Glomerular endothelial cell (primary cell): ENCODE measurements at places on chromosomes 13 and 19. TPM values are rescaled to one million over a fixed set of nuclear protein-coding genes. Genes with fewer than 3 reads are reported as not detected.
A peak's percentile ranks its signal among the peaks of the same experiment; 100 is the strongest.

DNA sequence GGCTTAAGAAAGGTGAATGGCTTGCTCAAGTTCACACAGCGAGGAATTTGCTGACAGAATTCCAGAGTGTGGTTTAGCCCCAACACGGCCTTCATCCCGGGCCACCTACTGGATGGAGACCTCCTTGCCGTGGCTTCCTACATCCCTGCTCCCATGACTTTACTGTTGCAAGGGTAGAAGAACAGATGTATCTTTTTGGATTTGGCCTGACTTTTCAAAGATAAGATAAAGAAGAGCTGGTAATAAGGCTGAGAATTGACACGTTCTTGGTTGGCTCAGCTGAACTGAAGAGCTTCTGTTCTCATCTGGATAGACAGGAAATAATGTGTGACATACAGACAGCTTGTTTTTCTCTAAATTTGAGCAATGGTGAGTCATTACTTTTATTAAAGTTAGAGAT is 113.1 kb downstream of the KLF5 start:
- no peak for DNase-seq

Gene C19orf12
- 25.0 and 31.9 TPM in 2 replicates for total RNA-seq

- DNase-seq, result no peak
These were observed 7.4 kb upstream of the TBXA2R start for GRCh38 chr19:3613818-3614661.

DNA sequence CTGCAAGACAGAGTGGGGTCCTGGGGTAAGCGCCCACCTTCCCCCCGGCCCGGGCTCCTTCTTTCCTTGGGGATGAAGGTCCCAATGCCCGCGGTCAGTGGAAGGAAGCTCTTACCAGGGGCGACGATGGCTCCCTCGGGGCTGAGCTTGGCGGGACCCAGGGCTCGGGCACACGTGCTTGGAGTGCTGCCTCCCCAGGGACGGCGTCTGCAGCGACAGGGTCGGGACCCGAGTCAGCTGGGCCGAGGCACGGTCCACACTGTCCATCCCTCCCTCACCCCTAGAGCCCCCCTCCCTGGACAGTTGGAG is 3.5 kb downstream of the JSRP1 start:
- DNase-seq, result no peak

DNA sequence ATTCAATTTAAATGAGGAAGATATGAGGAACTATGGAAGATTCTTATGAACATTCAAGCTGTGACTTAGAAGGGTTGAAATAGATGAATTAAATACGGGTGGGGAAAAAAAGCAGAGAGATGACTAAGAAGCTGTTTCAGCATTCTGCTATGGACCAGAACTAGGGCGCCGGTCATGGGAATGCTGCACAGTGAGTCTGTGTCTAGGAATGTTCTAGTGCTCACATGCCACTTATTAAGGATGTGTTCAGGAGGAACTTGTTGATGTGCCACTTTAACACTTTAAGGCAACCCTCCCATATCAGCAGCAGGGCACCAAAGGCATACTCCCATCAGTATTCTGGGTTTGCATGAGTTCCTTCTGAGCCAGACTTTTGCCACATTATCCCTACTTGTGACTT is 152.1 kb downstream of the POSTN start:
- DNase-seq, result no peak

- DNase-seq, result no peak
These were observed 42.2 kb upstream of the HNRNPA1L2 start for GRCh38 chr13:52599848-52600603.

GRCh38 chr13:53074114-53074513 is 45.5 kb downstream of the OLFM4 start:
- DNase-seq, result no peak

- no peak for DNase-seq
These were observed 5.8 kb downstream of the QTRT1 start for GRCh38 chr19:10706990-10707389.

DNA sequence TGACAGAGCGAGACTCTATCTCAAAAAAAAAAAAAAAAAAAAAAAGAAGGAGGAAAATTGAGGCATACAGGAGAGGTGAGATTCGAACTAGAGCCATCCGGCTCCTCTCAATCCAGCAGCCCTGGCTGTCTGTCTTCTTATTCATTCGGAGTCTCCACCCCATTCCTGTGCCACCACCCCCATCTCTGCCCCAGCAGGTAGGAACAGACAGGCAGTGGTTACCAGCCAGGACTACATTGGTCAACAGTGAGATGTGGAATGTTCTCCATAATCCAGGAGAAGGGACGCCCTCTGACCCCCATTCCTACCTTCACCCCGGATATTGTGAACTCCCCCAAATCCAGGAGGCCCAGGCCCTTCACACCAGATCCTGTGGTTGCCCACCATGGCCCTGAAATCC is 6.6 kb upstream of the S1PR2 start:
- no peak for DNase-seq

DNA sequence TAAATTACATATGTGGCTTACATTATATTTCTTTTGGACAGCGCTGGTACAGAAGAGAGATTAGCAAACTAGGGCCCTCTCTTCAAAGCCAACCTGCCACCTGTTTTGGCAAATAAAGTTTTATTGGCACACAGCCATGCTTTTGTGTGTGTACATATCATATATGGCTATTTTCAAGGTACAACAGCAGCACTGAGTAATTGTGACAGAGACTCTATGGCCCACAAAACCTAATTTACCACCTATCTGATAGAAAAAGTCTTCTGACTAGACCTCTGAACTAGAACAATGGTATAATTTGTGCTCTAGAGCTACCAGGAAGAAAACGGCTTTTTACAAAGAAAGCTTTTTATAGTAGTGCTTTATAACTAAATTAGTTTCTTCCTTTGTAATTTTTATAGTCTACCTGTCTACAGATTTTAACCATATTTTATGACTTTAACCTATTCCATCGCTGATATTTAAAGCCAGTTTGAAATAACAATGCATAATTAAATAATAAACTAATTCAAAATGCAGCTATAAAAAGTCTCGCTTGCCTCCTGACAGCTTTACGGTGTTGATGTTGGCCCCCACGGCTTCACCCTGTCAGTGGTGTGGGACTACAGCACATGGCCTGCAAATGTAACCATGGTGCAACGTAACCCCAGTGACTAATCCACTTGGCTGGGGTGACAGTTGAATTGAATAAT is 17.7 kb upstream of the DPY19L3 start:
- no peak for DNase-seq

DNA sequence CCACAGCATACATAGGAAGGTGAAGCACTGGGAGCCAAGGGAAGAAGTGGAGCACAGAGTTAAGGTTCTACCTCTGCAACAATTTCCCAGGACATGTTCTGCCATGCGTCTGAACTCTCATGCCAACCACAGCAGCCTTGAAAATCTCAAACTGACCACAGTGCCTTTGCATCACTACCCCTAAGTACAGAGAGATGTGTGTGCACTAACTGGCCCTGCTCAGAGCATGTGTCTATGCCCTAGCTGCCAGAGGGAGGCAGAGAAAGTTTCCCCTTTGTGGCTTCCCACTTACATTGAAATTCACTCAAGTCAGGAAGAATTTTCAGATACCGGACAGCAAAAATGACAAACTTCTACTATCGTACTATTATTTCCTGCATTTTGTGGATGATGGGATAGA is 26.8 kb upstream of the WDFY2 start:
- no peak for DNase-seq

- DNase-seq, result peak; percentile 96
These were observed 10.0 kb upstream of the IGSF23 start for GRCh38 chr19:44603201-44603945.

Gene ZNF528
- 15.7 and 25.4 TPM in 2 replicates for total RNA-seq

- no peak for DNase-seq
These were observed 15.9 kb upstream of the S1PR4 start for GRCh38 chr19:3162418-3163229.

Gene KASH5
- not detected in 2 replicates for total RNA-seq

Gene KLK2
- total RNA-seq, result not detected in 2 replicates

DNA sequence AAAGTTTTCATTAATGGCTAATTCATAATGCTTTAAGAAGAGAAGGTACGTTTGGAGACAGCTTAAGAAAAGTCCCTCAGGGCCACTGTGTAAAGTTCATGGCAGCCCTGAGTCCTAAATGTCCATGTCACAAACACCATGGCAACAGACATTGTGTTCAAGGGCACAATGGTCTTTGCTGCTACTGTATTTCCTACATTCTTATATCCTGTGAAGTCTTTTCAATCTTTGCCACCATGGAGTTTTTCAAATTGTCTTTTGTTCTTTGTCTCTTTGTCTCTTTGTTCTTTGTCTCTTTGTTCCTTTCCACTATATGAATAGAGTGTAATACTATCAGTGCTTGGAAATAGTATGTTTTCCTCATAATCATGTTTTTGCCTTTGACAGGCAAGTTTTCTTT is 178.8 kb downstream of the VWA8 start:
- DNase-seq, result no peak

GRCh38 chr13:30256713-30257467 is 50.5 kb downstream of the KATNAL1 start:
- no peak for DNase-seq

GRCh38 chr19:1446713-1447481 is 3.0 kb upstream of the APC2 start:
- DNase-seq, result no peak

GRCh38 chr13:114122591-114123211 is 9.7 kb downstream of the RASA3 start:
- no peak for DNase-seq

Gene ZNF835
- total RNA-seq, result 0.18 and 0.34 TPM in 2 replicates

Gene RRAS
- 110 and 120 TPM in 2 replicates for total RNA-seq

DNA sequence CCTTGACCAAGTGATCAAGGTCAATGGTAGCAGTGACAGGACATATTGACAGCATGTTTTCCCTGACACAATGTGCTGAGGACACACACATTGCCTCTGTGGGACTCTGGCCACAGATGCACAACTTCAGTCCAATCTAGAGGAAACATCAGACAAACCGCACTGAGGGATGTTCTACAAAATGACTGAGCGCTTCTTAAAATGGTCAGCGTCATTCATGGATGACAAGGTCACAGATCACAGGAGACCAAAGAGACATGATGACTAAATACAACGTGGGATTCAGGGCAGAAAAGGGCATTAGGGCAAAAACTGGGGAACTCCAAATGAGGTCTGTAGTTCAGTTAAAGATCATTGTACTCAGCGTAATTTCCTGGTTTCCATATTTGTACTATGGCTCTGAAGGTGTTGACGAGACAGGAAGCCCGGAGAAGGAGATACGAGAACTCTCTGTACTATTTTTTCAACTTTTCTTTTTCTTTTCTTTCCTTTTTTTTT is 20.6 kb downstream of the PBX4 start:
- no peak for DNase-seq

DNA sequence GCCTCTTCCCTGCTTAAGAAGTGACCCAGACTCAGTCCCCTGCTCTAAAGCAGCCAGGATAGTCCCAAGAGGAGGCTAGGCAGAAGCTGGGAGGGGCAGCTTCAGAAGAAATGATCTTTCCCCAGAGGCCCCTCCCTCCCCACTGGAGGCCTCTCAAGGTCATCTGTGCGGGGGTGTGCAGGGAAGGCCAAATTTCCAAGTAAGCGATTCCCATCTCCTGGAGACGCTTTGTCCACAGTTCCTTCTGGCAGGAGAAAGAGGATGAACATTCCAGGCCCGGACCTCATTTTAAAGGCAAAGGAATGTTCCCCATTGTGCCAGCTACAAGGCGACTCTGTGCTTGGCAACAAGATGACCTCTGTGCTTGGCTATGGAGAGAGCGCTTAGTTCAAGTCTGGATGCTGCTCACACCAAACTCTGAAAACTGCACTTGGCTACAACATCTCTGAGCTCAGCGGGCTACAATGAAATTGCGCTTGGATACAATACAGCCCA is 23.5 kb downstream of the COL5A3 start:
- no peak for DNase-seq

DNA sequence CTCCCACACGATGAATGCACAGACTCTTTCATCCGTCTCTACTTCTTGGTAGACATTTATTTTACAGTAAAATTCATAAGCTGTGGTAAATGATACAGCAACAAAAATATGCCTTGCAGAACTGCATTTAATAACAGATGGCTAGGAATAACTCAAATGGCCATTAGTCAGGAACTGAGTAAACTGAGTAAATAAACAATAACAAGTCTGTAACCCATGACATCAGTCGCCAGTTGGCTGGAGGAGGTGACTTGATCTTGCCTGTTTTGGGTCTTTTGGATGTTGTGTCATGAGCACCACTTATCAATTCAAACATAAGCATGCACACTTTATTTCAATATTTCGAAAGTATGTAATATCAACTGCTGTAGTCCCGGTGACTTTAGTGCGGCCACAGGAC is 632.6 kb upstream of the ARGLU1 start:
- no peak for DNase-seq

Gene RAB3A
- 2.6 and 4.1 TPM in 2 replicates for total RNA-seq

Gene LYPD3
- total RNA-seq, result not detected in 2 replicates

Gene ZNF579
- total RNA-seq, result 9.2 and 9.5 TPM in 2 replicates

DNA sequence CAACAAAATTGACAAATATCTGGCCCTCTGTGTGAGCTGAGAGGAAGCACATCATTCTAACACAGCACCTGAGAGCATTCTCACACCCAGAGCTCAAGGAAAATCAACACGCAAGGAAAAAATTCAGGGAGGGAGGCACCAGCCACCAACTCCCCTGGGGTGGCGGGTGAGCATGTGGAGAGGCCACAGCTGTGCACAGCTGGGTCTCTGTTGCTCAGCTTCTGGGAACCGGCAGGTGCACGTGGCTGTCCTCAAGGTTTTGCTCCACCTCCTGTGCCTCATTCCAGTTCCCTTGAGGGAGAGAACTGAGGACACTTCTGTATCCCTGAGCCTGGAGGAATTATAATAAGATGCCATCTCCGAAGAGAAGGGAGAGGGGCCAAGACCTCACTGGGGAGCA is 134.0 kb downstream of the USP12 start:
- DNase-seq, result no peak

Gene OR7D4
- total RNA-seq, result not detected in 2 replicates

DNA sequence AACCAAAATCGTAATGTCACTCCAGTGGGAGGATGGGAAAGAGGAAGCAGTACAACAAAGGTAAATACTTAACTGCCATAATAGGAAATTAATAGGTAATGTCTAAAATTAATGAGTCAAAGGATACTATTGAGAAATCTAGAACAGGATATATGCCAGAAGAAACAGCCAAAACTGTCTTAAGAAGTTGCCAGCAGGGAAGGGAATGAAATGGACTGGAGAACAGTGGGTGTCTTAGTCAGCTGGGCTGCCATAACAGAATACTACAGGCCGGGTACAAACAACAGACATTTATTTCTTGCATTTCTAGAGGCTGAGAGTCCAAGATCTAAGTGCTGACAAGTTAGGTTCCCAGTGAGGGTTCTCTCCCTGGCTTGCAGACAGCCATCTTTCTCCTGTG is 40.3 kb upstream of the IPO5 start:
- no peak for DNase-seq

Gene KL
- total RNA-seq, result 0.15 and 0.41 TPM in 2 replicates
